ENCODE measurements at places on chromosomes 5 and 9.

DNA sequence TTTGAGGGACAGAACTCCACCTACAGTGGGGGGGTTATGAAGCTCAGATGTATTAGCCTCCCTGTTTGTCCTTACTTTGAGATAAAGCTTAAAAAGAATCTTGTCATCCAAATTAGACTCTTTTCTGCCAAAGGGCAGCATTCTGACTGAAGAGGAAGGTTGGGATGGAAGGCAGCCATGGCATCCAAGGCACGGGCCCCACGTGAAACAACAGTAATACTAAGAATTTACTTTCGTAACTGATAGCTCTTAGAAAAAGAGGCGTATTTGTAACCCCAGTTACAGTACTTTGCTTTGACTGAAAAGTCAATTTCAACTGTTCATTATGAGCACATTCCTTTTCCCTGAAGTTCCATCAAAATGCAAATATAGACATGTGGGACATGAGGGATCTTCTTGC lies 168.5 kb downstream of the ARRDC3 start:
- DNase-seq: no peak

GRCh38 chr5:174098694-174099093 lies 53.2 kb downstream of the NSG2 start:
- DNase-seq: no peak

DNA sequence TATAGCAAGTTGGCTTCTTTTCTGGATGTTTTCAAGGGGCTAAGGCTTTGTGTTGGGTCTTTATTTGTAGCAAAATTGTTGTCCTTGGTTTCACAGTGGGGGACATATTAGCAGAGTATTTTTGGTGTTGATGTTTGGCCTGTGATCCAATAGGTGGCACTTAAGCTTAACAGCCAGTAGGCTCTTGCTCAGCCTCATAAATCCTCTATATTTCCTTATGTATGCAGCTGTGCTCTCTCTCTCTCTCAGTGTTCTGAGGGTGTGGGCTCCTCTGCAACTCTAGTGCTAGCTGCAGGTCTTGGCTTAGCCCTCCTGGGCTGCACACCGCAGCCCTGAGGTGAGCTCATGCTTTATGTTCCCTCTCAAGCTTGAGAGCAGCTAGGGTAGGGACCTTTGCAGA lies 195.0 kb upstream of the GHR start:
- DNase-seq: no peak

DNA sequence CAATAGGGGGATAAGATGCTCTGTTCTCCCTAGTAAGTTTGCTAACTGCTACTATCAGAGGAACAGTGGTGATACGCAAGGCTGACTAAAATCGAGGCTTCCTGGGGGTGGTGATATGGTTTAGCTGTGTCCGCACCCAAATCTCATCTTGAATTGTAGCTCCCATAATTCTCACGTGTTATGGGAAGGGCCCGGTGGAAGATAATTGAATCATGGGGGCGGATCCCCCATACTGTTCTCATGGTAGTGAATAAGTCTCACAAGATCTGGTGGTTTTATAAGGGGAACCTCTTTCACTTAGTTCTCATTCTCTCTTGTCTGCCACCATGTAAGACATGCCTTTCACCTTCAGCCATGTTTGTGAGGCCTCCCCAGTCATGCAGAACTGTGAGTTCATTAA lies 135.1 kb downstream of the LHFPL2 start:
- DNase-seq: no peak

DNA sequence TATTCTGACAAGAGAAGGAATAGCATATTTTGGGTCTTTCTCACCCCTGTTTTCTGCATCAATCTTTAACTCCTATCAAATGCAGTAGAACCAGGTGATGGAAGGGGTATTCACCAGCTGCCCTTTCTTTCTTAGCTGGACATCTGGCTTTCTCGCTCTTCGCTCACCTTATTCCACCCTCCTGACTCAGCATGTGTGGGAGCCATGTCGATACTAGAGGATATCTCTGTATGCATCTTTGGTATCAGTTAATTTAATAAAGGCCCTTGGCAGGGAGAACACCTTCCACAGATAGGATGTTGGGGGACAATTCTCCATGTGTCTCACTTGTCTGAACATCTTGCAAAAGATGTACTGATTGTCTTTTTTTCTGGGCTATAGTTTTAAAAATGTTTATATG lies 71.5 kb downstream of the ZNF474 start:
- no peak for DNase-seq

DNA sequence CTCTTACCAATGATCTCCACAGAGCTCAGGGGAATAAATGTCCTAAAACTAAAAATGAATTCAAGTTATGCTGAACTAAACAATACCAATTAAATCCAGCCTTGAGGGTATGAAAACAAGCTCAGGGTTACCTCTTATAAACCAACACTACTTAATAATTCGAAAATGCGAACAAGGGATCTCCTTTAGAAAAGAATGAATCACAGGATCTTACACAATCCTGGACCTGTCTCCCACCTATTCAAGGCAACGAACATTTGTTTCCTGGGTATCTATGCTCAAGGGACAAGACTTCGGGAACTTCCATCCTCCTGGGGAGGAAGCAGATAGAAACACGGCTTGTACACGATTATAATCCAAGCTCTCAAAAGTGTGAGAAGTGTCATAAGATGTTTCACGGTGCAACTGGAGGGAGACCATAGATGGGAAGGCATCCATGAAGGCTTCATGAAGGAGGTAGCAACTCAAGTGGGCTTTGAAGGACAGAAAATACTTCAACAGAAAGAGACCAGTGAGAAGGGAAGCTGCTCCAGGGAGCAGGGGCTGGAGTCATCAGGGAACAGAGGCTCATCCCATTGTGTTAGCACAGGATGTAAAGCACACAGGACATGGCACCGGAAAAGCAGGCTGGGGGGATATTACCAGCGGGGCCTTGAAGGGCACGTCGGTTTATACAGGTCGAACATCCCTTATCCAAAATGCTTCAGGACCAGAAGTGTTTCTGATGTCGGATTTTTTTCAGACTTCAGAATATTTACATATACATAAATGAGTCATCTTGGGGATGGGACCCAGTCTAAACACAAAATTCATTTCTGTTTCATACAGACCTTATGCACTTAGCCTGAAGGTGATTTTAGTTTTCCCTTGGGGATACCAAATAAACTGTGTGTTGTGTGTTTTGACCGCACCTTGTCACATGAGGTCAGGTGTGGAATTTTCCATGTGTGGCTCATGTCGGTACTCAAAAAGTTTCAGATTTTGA lies 87.4 kb downstream of the TLE1 start:
- DNase-seq: no peak

DNA sequence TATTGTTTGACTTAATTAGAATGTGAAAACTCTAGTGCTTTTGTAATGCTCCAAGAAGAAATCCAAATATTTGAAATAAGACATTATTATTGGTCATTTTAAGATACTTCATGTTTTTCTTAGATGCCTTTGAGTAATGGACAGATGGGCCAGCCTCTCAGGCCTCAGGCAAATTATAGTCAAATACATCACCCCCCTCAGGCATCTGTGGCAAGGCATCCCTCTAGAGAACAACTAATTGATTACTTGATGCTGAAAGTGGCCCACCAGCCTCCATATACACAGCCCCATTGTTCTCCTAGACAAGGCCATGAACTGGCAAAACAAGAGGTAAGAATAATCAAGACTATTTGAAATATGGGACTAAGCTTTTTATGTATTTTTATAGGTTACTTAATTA lies 69.2 kb upstream of the SREK1 start:
- DNase-seq: no peak

GRCh38 chr5:156716591-156717380 lies 133.3 kb upstream of the PPP1R2B start:
- no peak for DNase-seq

DNA sequence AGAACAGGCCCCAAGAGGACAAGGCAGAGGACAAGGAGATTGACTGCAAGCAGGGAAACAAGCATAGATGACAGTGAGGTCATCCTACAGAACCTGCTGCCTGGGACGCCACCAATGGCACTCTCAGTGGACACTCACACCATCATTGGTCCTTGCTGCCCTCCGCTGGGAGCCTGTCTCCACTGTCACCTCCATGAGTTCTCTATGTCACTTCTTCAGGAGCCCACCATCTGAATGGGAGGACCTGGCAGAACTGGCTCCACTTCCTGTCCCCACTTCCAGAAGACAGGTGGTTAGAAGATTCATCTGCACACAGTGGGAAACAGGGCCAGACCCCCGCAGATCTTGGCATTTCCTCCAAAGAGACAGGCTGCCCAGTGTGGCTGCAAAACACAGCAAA lies 188.9 kb downstream of the HSD17B3 start:
- no peak for DNase-seq

- DNase-seq: no peak
These were observed 514.0 kb upstream of the KLF4 start for GRCh38 chr9:108003526-108003925.
